ENCODE measurements at places on chromosomes 11 and 22.

DNA sequence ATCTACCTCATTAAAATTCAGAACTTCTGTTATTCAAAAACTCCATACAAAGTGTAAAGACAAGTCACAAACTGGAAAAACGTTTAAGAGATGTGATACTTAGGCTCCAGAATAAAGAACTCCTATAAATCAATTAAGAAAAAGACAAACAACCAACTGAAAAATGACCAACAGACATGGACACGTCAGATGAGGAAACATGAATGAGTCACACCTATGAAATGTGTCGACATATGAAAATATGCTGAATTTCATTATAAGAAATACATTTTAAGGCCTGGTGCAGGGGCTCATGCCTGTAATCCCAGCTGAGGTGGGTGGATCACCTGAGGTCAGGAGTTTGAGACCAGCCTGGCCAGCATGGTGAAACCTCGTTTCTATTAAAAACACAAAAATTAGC is 78.7 kb downstream of the ENTHD1 start:
- H3K36me3 ChIP-seq, result no peaks in the 10 kb centered on the region
- H3K27ac ChIP-seq, result no peak overlapping the region
- no peak overlapping the region for H3K4me3 ChIP-seq
- no peaks in the 10 kb centered on the region for H3K4me1 ChIP-seq
- DNase-seq, result no peak
- H3K27me3 ChIP-seq, result no peaks in the 10 kb centered on the region

DNA sequence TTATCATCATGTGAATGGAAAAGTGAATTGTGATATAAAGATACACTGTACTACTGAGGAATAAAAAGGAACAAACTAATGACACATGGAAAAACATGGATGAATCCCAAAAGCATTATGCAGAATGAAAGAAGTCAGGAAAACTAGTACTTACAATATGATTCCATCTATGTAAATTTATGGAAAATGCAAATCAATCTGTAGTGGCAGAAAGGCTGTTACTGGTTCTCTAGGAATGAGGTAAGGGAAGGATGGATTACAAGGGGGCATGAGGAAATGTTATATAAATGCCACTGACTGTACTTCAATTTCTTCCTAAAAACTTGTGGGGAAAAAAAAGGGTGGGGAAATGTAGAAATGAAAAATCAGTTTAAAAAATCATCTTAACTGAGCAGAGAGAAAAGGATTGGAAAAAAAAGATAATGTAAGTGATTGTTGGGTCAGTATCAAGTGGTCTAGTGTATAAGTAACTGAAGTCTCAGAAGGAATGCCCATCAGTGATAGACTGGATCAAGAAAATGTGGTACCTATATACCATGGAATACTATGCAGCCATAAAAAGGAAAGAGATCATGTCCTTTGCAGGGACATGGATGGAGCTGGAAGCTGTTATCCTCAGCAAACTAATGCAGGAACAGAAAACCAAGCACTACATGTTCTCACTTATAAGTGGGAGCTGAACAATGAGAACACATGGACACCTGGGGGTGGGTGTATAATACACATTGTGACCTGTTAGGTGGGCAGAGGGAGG is 48.8 kb downstream of the USP35 start:
- no peak overlapping the region for H3K27ac ChIP-seq
- H3K27me3 ChIP-seq, result no peaks in the 10 kb centered on the region
- no peak for DNase-seq
- 0 out of 2 replicates have a peak, but pooled peaks cover under 1% of the 10 kb centered on the region for H3K4me1 ChIP-seq
- no peak overlapping the region for H3K4me3 ChIP-seq

DNA sequence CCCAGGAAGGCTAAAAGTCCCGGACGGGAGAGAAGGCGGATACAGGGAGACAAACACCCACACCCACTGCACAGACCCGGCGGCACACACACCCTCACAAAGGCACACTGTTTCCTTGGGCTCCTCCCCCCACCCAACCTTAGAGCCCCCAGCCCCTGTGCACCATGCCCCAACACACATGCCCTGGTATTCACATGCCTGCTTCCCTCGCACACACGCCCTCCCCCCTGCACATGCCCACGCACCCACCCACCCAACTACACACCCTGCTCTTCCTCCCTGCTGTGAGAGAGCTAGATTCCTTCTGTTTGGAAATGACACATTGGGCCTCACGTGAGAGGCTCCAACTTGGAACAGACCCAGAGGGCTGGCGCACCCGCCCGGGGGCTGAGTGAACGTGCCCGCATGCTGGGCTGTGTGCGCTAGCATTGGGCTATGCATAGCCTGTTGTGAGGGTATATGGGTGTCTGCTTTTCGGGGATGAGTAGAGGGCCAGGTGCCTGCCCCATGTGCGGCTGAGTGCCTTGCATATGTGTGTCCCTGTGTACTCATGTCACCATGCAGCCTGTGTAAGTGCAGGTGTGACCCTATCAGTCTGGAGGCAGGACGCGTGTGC is 518 bp upstream of the CHRM1 start:
- no peak overlapping the region for H3K27ac ChIP-seq
- H3K36me3 ChIP-seq, result no peaks in the 10 kb centered on the region
- no peaks in the 10 kb centered on the region for H3K4me1 ChIP-seq
- H3K27me3 ChIP-seq, result no peaks in the 10 kb centered on the region
- no peak for DNase-seq

DNA sequence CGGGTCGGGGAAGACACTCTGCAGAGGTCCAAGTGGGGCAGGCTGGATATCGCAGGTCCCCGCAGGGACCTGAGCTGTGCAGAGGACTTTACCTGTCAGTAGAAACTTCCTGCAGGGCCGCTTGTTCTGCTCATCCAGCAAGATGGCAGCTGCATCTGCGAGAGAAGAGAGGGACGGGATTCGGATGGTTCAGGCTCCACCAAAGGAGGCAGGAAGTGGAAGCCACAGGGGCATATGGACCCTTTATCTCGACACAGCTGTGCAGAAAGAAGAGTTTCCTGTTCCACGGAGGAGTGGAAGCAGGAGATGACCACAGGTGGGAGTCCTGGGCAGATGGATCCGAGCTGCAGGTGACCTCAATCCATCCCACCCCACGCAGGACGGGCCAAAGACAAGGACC is 22.5 kb downstream of the CABP7 start:
- no peaks in the 10 kb centered on the region for H3K27me3 ChIP-seq
- peak; percentile 20 for DNase-seq
- no peak overlapping the region for H3K4me3 ChIP-seq

DNA sequence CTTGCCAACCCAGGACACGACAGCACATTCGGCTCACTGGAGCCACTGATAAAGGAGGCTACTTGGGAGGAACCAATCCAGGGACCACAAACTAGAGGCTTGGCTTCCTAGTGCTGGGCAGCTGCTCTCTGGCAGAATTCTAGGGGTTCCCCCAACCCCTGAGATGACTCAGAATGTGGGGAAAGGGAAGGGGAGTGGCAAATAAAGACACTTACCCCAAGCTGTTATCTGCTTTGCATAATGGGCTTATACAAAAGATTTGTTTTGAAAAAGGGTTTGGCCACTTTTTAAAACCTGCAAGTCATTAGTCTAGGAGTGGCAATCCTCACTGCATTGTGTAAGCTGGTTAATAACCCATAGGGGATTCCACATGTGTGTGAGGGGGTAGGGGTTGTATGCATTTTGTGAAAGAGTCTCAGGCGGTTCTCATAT is 64.1 kb upstream of the LMO1 start:
- H3K4me3 ChIP-seq, result no peak overlapping the region
- H3K36me3 ChIP-seq, result no peaks in the 10 kb centered on the region
- no peak overlapping the region for H3K27ac ChIP-seq
